ENCODE measurements at places on chromosomes 1 and 21. TPM values are rescaled to one million over a fixed set of nuclear protein-coding genes. Genes with fewer than 3 reads are reported as not detected.

Gene CLDN19
- 93.1 TPM for total RNA-seq

Gene ADAM30
- not detected for total RNA-seq

Gene HES4
- 46.8 TPM for total RNA-seq

Gene KIF14
- 3.6 TPM for total RNA-seq

Gene SYT2
- total RNA-seq = 1.3 TPM

Gene SLC50A1
- 33.7 TPM for total RNA-seq

Gene EPB41
- 57.3 TPM for total RNA-seq

Gene FAM151A
- 9.3 TPM for total RNA-seq

Gene C1orf141
- total RNA-seq = not detected

Gene PIGR
- total RNA-seq = 7.6 TPM

Gene MPL
- 0.58 TPM for total RNA-seq

Gene CAMSAP2
- total RNA-seq = 27.7 TPM

Gene GNAT2
- not detected for total RNA-seq

Gene NCMAP
- 0.47 TPM for total RNA-seq

Gene SLAMF9
- not detected for total RNA-seq

Gene SH2D5
- total RNA-seq = 0.18 TPM

Gene ADGRB2
- total RNA-seq = 18.9 TPM

Gene NUDT17
- 6.8 TPM for total RNA-seq
